Right lobe of liver (tissue), 6 donors: ENCODE measurements at places on chromosomes 2 and 18. TPM values are rescaled to one million over a fixed set of nuclear protein-coding genes. Genes with fewer than 3 reads are reported as not detected.

- no peak for DNase-seq
Measured at GRCh38 chr2:174570318-174570958, 27.2 kb downstream of the WIPF1 start.

MYO1B gene
- 171 TPM for total RNA-seq

DNA sequence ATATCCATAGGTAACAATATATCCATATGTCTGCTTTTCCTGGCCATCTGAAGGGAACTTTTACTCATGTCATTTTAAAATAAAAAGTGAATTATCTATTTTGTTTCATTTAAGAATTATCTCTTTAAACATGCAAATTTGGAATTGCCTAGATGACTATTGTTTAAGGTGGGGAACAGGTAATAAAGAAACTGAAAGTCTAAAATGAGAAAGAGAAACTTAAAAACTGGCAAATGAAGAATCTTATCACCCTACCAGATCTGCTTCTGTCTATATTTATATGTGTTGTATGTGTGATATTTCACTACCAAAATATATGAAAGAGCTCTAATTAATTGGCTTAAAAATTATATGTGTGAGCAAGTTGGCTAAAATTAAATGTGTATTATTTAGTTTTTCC, 243.2 kb upstream of the KCNH7 start:
- DNase-seq: no peak

SNRNP200 gene
- total RNA-seq: 44.5 TPM

DNA sequence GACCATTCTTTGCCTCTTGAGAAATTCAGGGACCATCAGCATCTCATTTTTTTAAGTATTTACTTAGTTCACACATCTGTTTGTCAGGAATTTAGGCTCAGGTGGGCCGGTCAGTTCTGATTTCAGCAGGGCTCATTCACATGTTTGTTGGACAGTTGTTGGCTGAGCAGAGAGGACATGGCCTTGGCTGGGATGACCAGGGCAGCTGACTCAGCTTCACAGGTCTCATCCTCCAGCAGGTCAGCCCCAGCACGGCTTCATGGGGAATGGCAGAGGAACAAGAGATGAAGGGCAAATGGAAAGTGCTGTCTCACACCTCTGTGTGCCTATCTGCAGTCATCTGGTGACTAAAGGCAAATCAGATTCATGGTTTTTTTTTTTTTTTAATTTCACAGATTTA, 136.1 kb upstream of the TMEM200C start:
- DNase-seq: peak; percentile 90

DNA sequence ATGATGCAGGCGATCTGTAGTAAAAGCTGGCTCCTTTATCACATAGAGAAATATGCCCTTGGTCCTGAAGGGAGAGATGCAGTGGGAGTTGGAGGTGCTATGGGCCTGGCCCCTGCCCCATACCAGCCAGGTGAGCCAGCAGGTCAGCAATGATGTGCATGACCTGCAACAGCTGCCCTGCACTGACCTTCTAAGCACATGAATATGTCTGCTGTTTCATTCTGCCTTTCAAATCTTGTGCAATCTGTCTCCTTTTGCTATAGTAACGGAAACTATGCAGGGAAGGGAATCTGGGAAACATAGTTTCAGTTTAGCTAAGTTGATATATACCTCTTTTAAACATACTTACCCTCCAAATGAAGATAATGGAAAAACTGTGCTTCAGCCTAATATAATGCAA, 235.2 kb downstream of the TDRD15 start:
- no peak for DNase-seq
